Midbrain (tissue), 1 donor: ENCODE measurements at places on chromosomes 2 and 18.

DNA sequence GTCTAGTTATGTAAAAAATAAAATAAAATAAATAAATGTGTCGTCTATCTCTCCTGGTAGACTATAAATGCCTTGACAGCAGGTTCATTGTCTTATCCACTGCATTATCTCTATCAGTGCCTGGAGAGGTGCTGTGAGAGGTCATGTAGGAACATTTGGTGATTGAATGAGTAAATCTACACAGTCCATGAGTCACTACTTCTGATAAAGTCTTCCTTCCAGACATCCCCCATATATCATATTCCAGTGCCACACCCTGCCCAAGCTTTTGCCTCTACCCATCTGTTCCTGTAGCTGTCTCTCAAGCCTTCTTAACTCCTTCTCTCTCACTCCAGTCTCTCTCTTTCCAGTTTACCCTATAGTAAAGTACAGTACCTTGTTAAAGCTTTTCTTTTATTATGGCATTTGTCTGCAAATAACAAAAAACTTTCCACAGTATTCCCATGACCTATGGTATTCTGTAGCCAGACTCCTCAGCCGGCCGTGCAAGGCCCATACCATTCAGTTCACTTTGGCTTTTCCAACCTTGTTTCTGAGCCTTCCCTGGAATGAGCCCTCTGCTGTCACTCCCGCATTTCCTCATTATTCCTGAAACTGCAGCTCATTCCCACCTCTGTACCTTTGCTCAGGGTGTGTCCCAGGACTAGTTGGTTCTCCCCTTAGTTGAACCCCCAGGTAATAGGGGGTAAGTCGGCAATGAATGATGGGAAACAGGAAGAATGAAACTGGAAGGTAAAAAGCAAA lies 37.5 kb downstream of the ANXA4 start:
- no peak for DNase-seq

DNA sequence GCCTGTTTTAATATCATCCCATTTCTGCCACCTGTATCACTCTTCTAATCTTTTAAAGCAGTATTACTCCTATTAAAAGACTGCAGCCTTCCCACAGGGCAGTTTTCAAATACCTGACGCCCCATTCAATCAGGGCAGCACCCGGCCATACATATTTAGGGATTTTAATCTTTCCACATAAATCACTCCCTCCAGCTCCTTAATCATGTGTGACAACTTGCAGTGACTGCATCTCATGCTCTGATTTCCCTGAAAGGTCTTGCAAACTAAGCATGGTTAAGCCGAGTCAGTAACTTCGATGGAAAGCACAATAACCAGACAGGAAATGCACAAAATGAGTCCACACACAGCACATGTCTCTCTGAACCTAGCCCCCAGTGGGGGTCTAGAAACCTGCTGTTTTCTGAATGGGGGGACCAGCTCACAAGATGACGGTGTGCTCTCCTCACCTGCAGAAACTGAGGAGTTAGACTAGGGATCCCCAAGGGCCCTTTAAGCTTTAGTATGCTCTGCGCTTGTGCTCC lies 116.9 kb upstream of the CREB1 start:
- no peak for DNase-seq

GRCh38 chr2:39550701-39551285 lies 113.7 kb upstream of the MAP4K3 start:
- DNase-seq, result no peak

DNA sequence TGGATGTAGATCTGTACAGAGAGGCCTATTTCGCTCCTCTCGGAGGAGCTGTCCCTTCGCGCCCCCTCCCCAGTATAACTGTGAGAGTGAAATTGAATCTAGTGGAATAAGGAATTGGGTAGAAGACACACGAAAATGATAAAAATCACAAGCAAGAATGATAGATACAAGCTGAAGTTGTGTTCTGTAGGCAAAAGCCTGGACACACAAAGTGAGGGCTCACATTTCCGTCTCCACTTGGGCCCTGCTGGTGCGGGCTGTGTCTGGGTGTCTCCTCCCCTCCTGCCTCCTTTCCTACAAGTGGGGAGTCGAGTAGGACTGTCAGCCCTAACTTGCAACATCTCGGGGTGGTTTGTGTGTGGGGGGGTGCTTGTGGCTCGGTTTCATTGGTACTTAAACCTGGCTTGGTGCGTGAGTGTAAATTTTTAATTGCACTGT lies 457 bp upstream of the SP9 start:
- DNase-seq, result no peak

DNA sequence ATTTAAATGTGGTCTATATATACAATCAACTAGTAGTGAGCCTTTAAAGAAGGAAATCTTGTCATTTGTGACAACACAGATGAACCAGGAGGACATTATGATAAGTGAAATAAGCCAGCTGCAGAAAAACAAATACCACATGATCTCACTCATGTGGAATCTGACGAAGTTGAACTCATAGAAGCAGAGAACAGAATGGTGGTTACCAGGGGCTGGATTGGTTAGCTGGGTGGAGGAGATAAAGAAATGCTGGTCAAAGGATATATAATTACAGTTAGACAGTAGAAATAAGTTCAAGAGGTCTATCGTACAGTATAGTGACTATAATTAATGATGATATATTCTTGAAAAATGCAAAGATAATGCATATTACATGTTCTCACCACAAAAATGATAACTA lies 267.9 kb downstream of the FBXO15 start:
- DNase-seq, result no peak

DNA sequence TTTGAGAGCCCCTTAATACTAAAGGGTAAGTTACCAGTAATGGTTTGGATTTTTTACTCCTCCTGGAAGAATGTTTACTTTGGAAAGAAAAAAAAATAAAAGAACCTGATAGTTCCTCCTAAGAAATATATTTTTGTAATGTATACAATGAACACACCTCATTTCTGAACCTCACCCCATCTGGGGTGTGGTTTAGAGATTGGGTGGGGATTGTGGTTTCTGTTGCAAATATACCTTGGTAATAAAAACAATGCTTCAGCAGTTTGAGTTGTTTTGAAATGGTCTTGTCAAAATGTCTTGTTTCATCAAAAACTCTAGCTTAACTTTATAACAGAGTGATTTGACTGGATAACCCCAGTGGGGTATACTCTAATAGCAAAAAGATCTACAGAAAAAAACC lies 448.9 kb upstream of the MEIS1 start:
- no peak for DNase-seq

- DNase-seq, result no peak
Observed at GRCh38 chr18:75377258-75377657, 50.2 kb downstream of the SMIM21 start.
